ENCODE measurements at places on chromosomes 7 and 10. TPM values are rescaled to one million over a fixed set of nuclear protein-coding genes. Genes with fewer than 3 reads are reported as not detected.

LEP gene
- not detected for total RNA-seq

JAZF1 gene
- 8.9 TPM for total RNA-seq

ACSL5 gene
- total RNA-seq: 22.5 TPM

PHYHIPL gene
- not detected for total RNA-seq

IMMP2L gene
- total RNA-seq: 105 TPM

CALY gene
- total RNA-seq: not detected

OPN4 gene
- total RNA-seq: not detected

NIPSNAP2 gene
- total RNA-seq: 58.7 TPM

MALRD1 gene
- not detected for total RNA-seq

MMD2 gene
- total RNA-seq: not detected

METTL27 gene
- 0.41 TPM for total RNA-seq

SHTN1 gene
- 10.2 TPM for total RNA-seq

ABCB4 gene
- total RNA-seq: 0.78 TPM

KIAA1217 gene
- 27.3 TPM for total RNA-seq

INA gene
- 4.3 TPM for total RNA-seq

SEMA3C gene
- total RNA-seq: 8.6 TPM

TUBAL3 gene
- total RNA-seq: not detected

GARIN1A gene
- 0.05 TPM for total RNA-seq

SGCE gene
- 87.5 TPM for total RNA-seq

GPR158 gene
- total RNA-seq: not detected

RNF148 gene
- not detected for total RNA-seq

ASB10 gene
- total RNA-seq: not detected

RAMP3 gene
- total RNA-seq: not detected

GRB10 gene
- 131 TPM for total RNA-seq

CYP3A5 gene
- total RNA-seq: 0.10 TPM

HSPA12A gene
- total RNA-seq: 3.0 TPM

AMZ1 gene
- total RNA-seq: 0.47 TPM

FAM25A gene
- not detected for total RNA-seq

CABCOCO1 gene
- total RNA-seq: 0.29 TPM

FOXI2 gene
- total RNA-seq: not detected

EPO gene
- total RNA-seq: not detected

SDK1 gene
- total RNA-seq: 2.3 TPM

FFAR4 gene
- total RNA-seq: not detected

SRGN gene
- total RNA-seq: 694 TPM

CALML3 gene
- not detected for total RNA-seq

PON1 gene
- not detected for total RNA-seq

UPK3B gene
- total RNA-seq: not detected

Data from glomerular endothelial cell (primary cell).